ENCODE measurements at places on chromosomes 4 and X.

- no peak for DNase-seq
These were observed 1.0 kb upstream of the DCK start for GRCh38 chr4:70992391-70992881.

- DNase-seq: no peak
These were observed 199.6 kb downstream of the VEGFC start for GRCh38 chr4:176592976-176593670.

GRCh38 chr4:166622425-166622977 lies 611.8 kb downstream of the SPOCK3 start:
- DNase-seq: no peak

DNA sequence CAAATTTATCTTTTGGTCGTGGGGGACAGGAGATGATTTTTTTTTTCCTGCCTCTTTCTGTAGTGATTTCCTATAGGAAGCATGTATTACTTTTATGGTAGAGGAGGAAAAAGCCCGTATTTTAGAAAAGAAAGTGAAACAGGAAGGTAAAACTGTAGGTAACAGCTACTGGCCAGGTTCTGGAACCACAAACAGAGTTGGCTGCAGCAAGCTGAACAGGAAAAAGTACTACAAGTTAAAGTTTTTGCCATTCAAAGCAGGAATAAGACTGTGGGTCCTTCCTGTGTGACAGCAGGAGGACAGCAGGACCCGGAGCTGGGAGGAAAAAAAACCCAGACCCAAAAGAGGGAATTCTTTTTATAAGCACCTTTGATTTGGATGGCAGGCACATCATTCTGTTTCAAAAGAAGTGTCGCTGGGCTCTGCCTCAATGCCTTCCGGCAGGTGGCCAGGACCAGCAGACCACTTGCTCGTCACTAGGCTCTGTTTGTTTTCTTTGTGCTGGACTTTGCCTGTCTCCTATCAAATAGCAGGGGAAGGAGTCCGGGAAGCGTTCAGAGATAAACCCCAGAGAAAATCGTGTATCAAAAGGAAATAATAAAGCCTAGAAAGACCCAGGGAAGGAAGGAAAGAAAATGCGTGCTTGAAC lies 277.9 kb downstream of the ADGRA3 start:
- no peak for DNase-seq

- DNase-seq: no peak
These were observed 13.3 kb downstream of the IDS start for GRCh38 chrX:149491812-149492211.

GRCh38 chr4:88138561-88138960 lies 19.9 kb downstream of the ABCG2 start:
- no peak for DNase-seq

DNA sequence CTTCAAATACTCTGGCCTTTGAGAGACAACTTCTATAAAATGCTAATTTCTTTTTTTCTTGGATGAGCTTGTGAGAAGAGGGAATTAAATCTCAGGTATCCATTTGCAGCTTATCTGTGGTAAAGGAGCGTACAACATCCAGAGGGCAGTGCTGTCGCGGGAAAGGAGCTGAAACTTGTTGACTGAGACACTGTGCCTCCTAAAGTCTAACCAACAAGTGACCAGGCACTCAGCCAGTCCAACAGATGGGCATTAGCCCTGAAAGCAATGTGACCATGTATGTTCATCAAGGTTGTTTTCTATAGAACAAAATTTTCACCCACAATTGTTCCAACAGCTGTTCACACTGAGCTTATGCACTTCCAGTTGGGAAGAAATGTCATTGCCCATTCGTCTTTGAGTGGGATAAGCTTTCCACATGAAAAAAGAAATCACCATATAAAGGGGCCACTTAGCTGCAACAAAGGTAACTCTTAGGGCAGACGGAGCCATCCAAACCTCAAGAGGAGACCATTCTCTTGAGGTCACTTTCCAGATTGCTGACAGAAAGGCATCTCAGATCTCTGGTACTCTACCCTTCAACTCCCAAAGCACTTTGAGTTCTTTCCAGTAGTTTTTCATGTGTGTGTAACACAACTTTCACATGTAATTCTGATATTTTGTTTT lies 244.8 kb upstream of the NEIL3 start:
- DNase-seq: no peak

- no peak for DNase-seq
These were observed 407.4 kb upstream of the AADAT start for GRCh38 chr4:170497112-170497511.
